ENCODE measurements at places on chromosomes 7 and 10. TPM values are rescaled to one million over a fixed set of nuclear protein-coding genes. Genes with fewer than 3 reads are reported as not detected.

DNA sequence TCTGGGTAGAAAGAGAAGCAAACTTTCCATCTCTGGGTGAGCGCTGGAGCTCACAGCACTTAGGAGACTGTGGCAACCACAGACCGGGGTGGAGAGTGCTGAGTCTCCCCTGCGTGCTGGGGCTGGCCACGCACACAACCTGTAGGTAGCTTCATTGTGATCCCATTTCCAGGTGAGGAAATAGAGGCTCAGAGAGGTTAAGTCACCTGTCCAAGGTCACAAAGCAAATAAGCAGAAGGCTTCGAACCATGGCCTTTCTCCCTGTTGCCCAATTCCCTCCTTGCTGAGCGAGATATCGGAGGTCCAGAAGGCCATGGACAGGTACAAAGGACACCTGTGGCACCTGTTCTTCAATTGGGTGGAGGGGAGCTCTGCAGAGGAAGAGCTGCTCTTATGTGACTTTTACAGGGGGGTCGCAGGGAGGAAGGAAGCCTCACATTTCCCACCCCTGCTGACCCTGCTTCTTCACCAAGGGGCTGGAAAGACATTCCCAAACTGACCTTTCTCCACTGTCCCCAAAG lies 39.4 kb downstream of the ZCCHC24 start:
- no peak overlapping the region for H3K4me3 ChIP-seq
- H3K27me3 ChIP-seq = no peaks in the 10 kb centered on the region
- peak overlapping the region; percentile 82 for H3K27ac ChIP-seq
- peaks cover 52% of the 10 kb centered on the region for H3K4me1 ChIP-seq
- no peak for DNase-seq

GRCh38 chr7:5597772-5598171 lies 174.1 kb upstream of the TNRC18 start:
- peaks cover 29% of the 10 kb centered on the region for H3K27me3 ChIP-seq
- no peak for DNase-seq
- H3K27ac ChIP-seq = peak overlapping the region; percentile 41
- H3K4me1 ChIP-seq = peaks cover 72% of the 10 kb centered on the region
- H3K36me3 ChIP-seq = no peaks in the 10 kb centered on the region

DNA sequence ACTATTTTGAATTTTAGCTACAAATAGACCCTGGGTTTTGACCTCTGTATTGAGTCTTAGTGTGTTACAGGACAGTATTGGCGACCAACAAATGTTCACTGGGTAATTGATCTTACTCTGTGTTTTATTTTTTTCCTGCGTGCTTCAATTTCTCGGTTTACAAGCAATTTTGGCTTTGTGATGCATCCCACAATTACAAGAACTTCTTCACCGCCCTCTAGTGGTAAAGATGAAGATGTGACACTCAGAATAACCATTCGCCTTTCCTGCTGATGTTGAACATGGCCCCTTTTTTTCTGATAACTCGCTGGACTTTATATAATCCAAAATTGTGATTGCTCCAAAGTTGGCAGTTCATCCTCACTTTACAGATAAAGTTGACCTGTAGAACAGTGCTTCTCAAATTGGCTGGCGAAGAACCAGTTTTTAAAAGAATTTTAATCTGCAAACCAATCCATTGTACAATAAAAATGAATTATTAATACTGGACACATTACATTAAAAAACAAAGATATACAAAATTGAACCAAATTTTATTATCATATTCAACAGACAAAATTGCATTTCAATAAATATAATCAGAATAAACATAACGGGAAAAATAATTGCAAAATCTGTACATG lies 20.2 kb upstream of the SMC3 start:
- no peaks in the 10 kb centered on the region for H3K27me3 ChIP-seq
- no peaks in the 10 kb centered on the region for H3K36me3 ChIP-seq
- no peak overlapping the region for H3K27ac ChIP-seq

DNA sequence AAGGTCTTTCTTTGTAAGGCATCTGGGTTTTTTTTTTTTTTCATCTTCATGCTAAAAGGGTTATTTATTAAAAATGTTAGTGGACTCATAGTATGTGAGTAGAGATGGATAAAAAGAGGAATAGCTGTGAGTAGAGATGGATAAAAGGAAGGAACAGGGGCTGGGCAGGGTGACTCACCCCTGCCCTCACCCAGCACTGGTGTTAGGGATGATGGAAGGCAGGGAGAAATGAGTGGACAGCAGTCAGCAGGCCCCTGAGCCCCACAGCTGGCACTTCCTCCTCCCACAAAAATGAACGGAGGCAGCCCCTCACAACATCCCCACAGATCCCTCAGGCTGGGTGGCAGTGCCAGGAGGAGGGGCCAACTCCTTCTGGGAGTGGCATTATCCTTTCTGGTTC lies 39.3 kb downstream of the ANTXRL start:
- H3K4me1 ChIP-seq = no peaks in the 10 kb centered on the region
- H3K36me3 ChIP-seq = no peaks in the 10 kb centered on the region
- DNase-seq = no peak
- H3K27me3 ChIP-seq = no peaks in the 10 kb centered on the region
- no peak overlapping the region for H3K4me3 ChIP-seq

- peak; percentile 47 for DNase-seq
- H3K36me3 ChIP-seq = no peaks in the 10 kb centered on the region
These were observed 198.3 kb downstream of the GRID1 start for GRCh38 chr10:86168256-86168655.

DNA sequence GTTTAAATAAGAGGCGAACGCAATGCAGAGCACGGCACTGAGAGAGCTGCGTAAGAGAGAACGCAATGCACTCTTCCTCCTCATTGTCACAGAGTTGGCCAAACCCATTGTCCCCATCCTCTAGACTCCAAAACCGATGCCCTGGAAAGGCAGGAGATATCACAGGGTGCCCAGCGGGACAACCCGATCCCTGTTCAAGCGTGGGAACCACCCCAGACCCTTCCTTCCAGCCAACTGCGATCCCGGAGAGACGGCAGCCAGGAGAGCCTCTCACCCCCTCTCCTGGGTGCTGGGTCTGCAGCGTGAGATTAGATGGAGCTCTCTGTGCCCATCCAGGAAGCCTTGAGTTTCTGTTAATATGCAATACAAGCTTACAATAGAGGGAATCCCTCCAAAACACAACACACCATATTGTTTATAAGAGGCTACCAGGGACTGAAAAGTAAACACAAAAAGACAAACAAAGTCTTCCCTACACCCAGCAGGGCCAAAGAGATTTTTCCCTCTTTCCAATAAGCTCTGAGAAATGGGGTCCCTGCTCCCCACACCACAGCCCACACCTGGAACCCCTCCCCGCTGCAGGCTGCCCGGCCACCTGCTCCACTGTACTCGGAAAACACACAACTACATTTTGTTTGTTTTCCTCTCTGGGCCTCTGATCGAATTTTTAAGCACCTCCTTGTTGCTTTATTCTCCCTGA lies 187.6 kb downstream of the ADARB2 start:
- no peaks in the 10 kb centered on the region for H3K4me1 ChIP-seq
- H3K4me3 ChIP-seq = no peak overlapping the region
- H3K36me3 ChIP-seq = no peaks in the 10 kb centered on the region
- no peaks in the 10 kb centered on the region for H3K27me3 ChIP-seq
- DNase-seq = peak; percentile 41

DNA sequence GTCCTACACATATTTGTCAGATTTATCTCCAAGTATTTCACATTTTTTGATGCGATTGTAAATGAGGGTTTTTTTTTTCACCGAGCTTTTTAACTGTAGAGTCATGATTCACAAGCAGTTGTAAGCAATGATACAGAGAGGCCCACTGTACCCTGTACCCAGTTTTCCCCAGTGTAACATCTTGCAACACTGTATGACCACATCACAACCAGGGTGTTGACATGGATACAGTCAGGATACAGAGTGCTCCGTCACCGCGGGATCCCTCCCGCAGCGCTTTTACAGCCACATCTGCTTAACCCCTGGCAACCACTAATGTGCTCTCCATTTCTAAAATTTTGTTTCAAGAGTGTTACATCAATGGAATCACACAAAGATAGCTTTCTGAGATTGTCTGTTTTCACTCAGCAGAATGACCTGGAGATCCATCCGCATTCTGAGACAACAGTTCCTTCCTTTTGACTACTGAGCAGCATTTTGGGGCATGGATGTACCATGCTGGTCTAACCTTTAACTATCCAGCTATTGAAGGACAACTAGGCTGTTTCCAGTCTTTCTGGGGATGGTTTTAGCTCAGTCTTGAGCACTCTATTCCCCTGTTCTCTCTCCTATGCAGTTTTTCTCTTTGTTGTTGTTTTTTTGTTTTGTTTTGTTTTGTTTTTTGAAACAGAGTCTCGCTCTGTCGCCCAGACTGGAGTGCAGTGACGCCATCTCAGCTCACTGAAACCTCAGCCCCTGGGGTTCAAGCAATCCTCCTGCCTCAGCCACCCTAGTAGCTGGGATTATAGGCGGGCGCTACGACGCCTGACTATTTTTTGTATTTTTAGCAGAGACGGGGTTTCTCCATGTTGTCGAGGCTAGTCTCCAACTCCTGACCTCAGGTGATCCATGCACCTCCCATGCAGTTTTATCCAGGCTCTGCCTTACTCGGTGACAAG lies 25.9 kb downstream of the GPRIN2 start:
- no peak overlapping the region for H3K27ac ChIP-seq
- peaks cover 1% of the 10 kb centered on the region for H3K27me3 ChIP-seq
- no peak overlapping the region for H3K4me3 ChIP-seq
- no peaks in the 10 kb centered on the region for H3K36me3 ChIP-seq
- H3K4me1 ChIP-seq = no peaks in the 10 kb centered on the region

DNA sequence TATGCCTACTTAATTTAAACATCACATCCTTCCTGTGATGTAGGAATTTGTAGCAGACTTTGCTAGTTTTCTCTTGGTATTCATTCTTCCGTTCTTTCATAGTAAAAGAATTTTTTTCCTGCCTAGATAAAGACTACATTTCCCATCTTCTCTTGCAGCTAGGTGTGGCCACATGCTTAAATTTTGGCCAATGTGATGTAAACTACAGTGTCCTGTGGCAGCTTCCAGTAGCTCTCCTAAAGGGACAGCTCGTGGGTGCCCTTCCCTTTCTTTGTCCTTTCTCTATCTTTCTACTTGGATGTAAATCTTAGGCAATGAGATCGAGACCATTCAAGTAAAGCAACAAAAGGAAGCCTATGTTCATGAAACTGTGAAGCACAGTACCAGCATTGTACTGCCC lies 58.6 kb downstream of the ASAH2B start:
- no peak overlapping the region for H3K27ac ChIP-seq
- no peak overlapping the region for H3K4me3 ChIP-seq
- H3K4me1 ChIP-seq = no peaks in the 10 kb centered on the region
- H3K36me3 ChIP-seq = no peaks in the 10 kb centered on the region
- no peaks in the 10 kb centered on the region for H3K27me3 ChIP-seq
- DNase-seq = no peak

DNA sequence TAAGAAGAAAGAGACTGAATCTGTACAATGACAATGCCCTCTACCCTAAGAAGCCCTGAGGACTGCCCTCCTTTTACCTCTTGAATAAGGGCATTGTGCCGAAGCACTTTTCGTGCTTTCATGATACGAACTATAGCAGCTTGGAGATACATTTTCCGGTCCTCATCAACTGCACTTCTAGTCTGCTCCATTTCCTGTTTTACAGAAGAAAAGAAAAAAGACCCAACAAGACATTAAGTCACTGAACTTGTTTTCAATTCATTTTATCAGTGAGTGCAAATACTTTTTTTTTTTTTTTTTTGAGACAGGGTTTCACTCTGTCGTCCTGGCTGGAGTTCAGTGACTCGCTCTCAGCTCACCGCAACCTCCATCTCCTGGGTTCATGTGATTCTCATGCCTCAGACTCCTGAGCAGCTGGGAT lies 78.4 kb downstream of the CUL2 start:
- H3K4me1 ChIP-seq = no peaks in the 10 kb centered on the region
- H3K27me3 ChIP-seq = no peaks in the 10 kb centered on the region
- H3K36me3 ChIP-seq = peaks cover 92% of the 10 kb centered on the region
- no peak overlapping the region for H3K27ac ChIP-seq
- no peak overlapping the region for H3K4me3 ChIP-seq

DNA sequence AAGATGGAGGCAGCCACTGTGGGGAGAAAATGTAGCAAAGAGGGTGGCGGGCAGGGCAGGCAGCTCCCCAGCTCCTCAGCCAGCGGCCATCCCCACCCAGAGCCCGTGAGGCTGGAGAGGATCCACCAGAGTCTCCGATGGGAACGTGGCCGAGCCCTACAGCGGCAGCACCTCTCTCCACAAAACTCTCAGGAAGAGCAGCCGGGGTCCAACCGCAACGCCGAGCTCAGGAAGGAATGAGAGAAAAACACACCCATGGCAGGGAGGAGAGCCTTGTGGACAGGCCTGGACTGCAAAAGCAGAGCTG lies 54.0 kb upstream of the ADGRA1 start:
- H3K27ac ChIP-seq = no peak overlapping the region
- no peaks in the 10 kb centered on the region for H3K4me1 ChIP-seq
- DNase-seq = no peak
- H3K4me3 ChIP-seq = no peak overlapping the region

DNA sequence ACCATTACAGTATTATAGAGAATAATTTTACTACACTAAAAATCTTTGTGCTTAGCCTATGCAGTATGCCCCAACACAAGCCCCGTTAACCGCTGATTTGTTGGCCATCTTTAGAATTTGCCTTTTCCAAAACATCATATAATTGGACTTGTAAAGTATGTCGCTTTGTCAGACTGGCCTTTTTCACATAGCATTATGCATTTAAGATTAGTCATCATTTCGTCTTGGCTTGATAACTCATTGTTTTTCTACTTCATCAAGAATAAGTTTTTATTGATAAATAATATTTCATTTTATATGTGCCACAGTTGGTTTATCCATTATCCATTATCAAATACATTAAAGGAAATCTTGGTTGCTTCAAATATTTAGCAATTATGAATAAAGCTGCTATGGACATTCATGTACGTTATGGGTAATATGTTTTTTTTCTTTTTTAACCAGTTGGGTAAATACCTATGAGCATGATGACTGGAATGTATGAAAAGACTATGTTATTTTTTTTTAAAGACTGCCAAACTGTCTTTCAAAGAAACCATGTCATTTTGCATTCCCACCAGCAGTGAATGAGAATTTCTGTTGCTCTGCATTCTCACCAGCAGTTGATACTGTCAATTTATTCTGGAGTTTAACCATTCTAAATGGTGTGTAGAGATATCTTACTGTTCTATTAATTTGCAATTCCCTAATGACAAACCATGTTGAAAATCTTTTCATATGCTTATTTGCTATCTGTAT lies 273.1 kb upstream of the KCND2 start:
- H3K4me1 ChIP-seq = no peaks in the 10 kb centered on the region
- no peaks in the 10 kb centered on the region for H3K27me3 ChIP-seq
- no peak overlapping the region for H3K27ac ChIP-seq
- no peak overlapping the region for H3K4me3 ChIP-seq
- DNase-seq = no peak

DNA sequence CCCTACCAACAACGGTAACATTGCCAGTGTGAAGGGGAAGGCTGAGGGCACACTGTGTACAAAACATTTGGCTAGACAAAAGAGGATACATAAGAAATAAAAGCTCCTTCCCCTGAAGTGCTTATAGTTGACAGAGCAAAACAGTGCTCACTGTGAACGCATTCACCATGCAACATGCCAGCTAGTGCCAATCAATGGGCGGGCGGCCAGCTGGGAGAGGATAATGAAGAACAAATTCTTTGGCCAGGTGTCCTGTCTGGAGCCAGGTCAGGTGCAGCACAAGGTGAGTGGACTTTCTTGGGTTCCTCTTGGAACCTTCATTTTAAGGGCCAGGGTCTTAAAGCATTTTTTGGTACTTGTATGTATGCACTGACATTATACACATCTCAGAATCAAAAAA lies 106.1 kb downstream of the ICA1 start:
- no peaks in the 10 kb centered on the region for H3K36me3 ChIP-seq
- no peaks in the 10 kb centered on the region for H3K4me1 ChIP-seq
- no peaks in the 10 kb centered on the region for H3K27me3 ChIP-seq
- no peak overlapping the region for H3K27ac ChIP-seq
- no peak for DNase-seq
- H3K4me3 ChIP-seq = no peak overlapping the region

NEUROD6 gene
- total RNA-seq = not detected

CRYGN gene
- 1.5 TPM for total RNA-seq

CRHR2 gene
- total RNA-seq = not detected

TAS2R39 gene
- total RNA-seq = not detected

AKR1C4 gene
- total RNA-seq = not detected

GNGT1 gene
- total RNA-seq = not detected

NPTX2 gene
- 7.4 TPM for total RNA-seq
